ENCODE measurements at places on chromosomes 5 and 9.

DNA sequence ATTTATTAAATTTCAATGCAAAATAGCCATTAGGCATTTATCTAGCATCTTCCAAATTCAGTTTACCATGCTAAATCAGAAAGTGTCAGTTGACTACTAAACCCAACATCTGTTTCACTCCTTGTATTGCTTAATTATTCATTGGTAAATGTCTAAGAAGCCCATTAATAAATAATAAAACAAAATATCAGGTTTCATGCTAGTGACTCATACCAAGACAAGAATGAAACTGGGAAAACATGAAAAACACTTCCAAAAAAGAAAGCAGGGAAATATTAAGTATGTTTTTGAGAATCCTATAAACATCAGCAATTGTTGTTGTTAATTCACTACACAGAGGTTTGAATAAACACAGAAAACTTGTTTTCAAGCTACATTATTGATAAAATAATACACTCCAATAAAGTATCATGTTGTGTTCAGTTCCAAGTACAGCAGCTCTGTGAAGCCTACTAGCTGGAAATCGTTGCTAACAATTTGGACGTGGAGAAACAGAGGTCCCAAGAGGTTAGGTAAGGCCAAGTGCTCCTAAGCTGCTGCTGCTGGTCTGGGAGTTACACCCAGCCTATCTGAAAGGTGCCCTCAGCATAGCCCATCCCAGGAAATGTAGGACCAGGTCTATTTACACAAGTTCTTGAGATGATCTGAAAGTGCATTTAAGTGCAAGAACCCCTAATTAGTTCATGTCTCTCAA, 78.8 kb downstream of the GNAQ start:
- no peak for DNase-seq

DNA sequence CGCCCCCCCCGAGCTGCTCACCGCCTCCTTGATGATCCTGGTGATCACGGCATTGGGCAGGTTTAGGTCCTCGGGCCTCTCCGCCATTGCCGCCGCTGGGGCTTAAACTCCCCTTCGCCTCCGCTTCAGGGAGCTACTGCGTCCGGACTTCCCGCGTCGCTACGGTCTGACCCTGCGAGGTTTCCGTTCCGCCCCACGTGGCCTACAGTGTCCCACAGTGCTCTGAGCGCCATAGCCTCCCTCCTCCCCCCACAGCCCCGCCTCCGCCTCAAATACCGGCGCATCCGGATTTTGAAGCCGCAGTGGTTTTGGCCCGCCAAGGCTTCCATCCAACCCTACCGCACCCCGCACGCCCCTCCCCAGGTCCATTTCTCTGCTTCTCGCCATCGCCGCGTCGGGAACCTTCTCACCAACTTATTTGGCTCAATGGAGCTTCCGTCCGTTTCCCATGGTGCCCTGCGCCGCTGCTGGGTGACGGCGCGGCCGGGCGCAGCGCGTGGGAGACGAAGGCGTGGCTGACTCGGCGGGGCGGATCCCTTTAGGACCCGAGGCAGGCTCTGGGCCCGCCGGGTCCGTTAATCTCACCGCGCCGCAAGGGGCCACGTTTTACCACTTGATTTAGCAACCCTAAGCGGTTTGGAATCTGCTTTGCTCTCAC, at the start of the genes C9orf43 and POLE3:
TSS of gene C9orf43 (plus strand) at position 541 of the 658 bp plus-strand sequence. CDS start 2,747 bp downstream, outside the sequence.
TSS of gene POLE3 (minus strand) at position 469 of the 658 bp plus-strand sequence. CDS start at position 87, 382 bp downstream.
- peak; percentile 80 for DNase-seq

DNA sequence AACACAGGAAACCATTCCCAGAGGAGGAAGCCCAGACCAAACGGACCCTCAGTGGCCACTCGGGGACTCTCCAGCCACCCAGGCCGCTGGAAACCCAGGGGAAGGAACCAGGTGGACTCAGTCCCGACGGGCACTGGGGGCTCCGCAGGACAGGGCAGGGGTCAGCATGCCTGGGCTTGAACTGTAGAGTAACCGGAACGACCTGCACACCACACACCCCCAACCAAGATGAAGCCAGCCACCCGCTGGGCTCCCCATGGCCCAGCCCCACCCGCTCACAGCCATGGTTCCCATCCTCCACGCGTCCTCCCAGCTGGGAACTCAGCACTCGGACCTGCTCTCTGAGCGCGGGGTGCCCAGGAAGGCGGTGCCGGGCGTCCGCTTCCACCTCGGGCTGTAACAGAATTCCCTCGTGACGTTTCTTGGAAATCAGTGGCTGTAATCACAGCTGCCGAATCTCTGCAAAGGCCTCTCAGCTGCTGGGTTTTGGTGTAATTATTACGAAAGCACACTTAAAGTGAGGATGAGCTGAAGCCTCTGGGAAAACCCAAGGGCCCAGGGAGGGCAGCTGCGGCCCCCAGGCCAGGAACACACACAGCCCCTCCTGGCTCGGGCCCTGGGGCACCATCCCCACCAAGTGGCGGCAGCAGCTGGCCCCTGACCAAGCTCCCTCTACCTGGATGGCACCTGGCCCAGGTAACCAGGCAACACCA, 13.8 kb downstream of the NACC2 start:
- no peak for DNase-seq

DNA sequence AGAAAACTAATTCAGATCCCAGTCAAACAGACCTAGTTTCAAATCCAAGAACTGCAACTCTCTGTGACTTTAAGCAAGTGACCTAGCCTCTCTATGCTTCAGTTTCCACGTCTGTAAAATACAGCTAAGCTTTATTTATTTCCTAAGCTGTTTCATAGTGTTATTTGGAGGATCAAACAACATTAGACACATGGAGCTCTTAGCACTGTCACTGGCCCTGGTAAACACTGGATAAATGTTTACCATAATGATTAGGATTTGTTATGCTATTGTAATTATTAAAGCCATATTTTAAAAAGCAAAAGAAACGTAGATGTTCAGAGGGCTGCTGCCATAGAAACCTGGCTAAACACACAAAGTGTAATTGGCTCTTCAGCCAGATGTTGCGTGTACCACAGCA, 26.6 kb upstream of the C5orf58 start:
- no peak for DNase-seq

GRCh38 chr9:130305381-130305780, 39.8 kb downstream of the HMCN2 start:
- DNase-seq: no peak

- no peak for DNase-seq
Measured at GRCh38 chr5:178208540-178209227, 4.4 kb downstream of the HNRNPAB start.

- DNase-seq: no peak
Measured at GRCh38 chr5:111853748-111854147, 96.8 kb upstream of the NREP start.

- DNase-seq: no peak
Measured at GRCh38 chr5:93078082-93079038, 502.7 kb downstream of the NR2F1-AS1 start.
